Non-pigmented ciliary epithelial cell (primary cell): ENCODE measurements at places on chromosomes 16 and 17.

DNA sequence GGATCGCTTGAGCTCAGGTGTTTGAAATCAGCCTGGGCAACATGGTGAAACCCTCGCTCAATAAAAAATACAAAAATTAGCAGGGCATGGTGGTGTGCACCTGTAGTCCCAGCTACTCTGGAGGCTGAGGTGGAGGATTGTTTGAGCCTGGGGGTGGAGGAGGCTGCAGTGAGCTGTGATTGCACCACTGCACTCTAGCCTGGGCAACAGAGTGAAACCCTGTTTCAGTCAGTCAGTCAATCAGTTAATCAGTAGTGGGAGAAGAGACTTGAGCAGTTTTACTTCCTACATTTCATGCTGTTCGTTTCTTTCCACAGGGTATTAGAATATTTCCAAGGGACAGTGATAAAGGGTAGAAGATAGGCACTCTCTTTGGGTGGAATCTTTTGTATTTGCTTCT, 8.8 kb downstream of the MAP3K3 start:
- DNase-seq: no peak

DNA sequence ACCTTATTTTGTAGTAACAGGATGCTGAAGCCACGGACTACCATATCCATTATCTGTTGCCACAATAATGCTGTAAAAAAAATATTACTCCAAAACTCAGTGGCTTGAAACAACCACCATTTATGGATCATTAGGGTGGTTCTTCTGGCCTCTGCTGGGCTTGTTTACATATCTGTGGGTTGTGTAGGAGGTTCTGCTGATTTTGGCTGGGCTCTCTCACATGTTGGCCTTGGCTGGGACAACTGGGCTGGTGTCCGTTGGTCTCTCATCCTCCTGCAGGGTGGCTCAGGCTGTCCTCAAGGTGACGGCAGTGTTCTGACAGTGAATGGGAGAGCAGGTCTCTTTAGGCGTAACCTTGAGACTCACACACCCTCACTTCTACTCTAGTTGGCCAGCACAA, 76.0 kb downstream of the GPR139 start:
- no peak for DNase-seq

DNA sequence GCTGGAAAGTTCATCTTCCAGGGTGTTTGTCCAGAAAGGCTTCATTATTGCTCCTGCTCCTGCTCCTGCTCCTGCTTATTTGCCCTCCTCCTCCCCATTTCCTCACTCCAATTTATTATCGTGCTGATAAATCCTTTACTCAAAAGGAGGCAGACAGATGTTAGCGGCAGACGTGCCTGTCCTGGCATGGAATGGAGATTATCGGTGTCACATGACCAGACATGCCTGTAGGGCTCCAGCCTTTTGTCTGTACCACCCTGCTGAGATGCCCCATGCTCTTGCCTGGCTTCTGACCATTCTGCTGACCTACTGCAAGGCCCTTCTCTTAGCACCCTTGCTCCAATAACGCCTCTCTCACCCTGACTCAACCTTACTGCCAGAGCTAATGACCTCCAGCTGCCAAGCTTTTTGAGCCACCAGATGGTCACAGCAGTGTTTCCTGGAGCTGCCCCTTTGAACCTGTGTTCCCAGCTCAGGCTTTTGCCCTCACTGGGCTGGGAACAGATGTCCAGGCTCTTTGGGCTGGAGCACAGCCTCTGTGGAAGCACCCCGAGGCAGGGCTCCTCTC, 12.8 kb downstream of the DNAH9 start:
- no peak for DNase-seq

- no peak for DNase-seq
Observed at GRCh38 chr16:58026705-58027160, 1.2 kb downstream of the MMP15 start.

DNA sequence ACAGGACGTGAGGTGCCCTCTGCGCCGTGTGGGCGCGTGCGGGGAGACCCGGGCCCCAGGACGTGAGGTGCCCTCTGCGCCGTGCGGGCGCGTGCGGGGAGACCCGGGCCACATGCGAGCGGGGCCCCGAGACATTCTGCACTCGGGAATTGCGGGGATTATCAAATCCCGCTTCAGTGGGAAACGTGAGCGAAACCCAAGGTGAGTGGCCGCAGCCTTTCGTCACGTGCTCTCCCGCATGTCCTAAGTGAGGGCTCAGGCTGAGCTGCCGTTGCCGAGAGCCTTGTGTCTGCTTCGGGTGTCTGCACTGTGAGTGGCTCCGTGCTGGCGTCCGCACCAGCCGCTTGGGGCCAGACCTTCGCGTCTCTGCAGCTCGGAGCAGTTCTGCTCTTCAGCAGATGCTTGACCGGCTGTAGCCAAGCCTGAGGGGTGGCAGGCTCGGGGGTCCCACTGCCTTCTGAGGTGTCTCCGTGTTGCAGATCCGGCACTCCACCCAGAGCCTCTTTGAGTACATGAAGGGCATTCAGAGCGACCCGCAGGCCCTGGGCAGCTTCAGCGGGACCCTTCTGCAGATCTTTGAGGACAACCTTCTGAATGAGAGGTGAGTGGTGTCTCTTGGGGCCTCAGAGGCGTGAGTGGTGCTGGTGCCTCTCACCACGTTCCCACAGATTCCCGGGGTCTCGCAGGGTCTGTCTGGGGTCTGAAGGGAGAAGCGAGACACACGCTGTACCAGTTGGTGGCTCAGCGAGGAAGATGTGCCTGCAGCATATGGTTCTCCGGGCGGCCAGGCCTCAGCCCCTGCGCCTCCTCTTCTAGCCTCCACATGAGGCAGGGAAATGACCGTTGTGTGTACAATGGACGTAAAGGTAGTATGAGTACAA, 90.5 kb upstream of the ZNF750 start:
- no peak for DNase-seq

GRCh38 chr17:58381124-58382035, 29.4 kb upstream of the SUPT4H1 start:
- DNase-seq: no peak

DNA sequence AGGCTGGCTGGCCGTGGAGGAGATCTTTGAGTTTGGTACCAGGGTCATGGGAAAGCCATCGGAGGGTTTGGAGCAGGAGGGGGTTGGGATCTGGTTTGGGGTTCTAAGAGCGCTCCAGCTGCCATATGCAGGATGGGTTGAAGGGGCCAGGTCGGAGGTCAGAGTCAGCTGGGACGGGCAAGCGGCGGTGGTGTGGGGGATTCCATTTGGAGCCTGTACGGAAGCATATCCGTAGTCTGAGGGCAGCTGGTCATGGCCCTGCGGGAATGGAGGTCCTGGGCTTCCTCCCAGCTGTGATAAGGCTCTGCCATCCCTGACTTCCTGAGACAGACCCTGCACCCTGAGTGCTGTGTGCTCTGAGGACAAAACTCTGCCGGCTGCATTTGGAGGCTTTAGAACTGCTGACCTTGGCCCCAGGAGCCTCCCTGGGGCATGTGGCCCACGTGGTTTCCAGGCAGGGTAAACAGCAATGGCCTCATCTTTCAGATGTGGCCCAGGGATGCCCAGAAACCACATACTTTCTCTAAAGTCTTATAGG, 46.5 kb downstream of the ATP2C2 start:
- no peak for DNase-seq

DNA sequence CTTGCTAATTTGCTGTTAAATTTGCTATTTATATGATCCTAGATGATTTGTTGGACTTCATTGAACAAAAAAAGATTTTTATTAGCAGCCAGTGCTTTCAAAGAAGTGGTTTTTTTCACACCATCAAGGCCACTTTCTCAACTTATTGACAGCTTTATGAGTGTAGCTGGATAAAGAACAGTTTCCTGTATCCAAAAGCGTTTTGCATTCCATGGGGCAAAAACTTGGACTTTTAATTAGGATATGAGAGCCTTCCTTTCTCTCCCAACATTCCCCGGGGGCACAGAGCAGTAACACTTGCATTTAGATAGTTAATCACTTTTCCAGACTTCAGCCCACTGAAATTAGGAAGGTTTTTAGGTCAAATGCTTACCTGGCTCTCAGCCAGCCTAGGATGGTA, 177.1 kb upstream of the ELAC2 start:
- no peak for DNase-seq

- no peak for DNase-seq
Observed at GRCh38 chr16:53792161-53792951, 88.4 kb downstream of the FTO start.

- no peak for DNase-seq
Observed at GRCh38 chr17:70813355-70813930, 644.1 kb downstream of the KCNJ2 start.

DNA sequence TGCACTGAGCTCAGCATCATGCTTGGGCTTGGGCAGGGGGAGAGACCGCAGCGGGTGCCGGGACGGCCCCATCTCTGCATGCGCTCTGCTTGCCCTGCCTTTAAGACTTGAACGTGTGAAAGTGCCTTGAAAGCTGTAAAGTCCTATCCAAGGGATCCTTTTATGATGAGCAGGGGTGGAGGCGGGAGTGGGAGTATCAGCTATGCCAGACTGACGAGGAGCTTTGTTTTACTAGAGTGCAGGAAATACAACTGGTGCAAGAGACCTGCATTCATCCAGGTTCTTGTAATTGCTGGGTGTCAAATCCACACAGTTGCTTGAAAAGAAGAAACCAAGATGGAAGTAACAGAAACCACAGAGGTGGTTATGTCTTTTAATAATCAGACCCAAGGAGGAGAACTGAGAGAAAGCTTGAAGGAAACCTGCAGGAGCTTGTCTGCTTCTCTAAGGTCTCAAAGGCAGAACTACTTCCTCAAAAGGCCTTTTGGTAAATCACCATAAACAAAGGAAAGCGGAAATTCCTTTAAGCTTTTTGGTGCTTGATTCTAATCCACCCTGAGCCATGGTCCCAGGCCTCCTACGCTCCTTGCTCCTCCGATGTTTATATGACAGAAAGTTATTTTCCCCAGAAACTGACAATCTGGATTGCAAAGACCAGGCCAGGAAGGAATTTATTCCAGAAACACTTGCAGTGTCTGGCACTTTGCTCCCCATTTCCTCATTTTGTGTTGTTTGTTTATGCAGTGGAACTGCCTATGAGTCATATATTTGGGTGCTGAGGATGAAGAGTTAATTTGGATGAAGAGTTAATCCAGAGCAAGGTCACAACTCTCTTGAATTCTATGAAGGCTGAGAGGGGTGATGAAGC, 51.3 kb upstream of the FBXO47 start:
- no peak for DNase-seq

- no peak for DNase-seq
Observed at GRCh38 chr17:62760059-62760944, 47.8 kb downstream of the MARCHF10 start.

- DNase-seq: no peak
Observed at GRCh38 chr17:79819085-79819484, 20.2 kb downstream of the CBX4 start.

GRCh38 chr17:61416540-61417363, 17.1 kb downstream of the TBX2 start:
- no peak for DNase-seq

- no peak for DNase-seq
Observed at GRCh38 chr16:19410435-19411171, 7.1 kb upstream of the TMC5 start.
